ENCODE measurements at places on chromosomes 2 and 18.

DNA sequence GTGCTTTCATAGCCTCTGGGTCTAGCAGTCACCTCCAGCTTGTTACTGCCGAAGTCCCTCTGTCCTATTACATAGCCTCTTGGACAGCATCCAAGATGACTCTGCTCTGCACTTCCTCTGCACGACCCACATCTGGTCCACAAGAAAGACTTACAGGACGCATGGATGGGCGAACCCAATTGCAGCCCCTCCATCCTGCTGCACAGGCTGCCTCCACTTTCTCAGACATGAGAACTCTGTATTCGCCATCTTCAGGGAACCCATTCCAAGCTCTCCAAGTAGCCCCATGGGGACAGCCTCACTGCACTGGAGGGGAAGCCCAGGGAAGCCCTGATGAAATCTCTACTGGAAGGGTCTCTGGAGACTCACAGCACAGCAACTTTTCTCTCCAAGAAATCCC is 172.1 kb downstream of the GFPT1 start:
- no peak for DNase-seq

- DNase-seq, result no peak
These were observed 13.9 kb downstream of the SCYGR8 start for GRCh38 chr2:227759411-227760118.

DNA sequence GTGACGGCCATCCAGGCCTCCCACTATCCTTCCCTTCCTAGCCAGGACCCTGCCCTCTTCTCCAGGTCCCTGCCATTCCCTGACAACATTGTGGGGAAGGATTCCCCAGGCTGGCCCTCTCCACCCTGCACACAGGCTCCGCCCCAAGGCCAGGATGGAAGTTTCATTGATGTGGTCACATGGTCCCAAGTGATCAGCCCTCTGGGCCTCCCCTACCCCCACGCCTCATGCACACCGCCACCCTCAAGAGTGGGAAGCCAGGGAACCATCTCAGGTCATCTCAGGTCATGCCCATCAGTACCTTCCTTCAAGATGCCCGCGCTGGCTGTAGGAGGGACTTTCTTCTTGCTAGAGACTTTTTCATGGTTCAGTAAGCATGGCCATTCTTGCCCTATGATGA is 514.8 kb upstream of the RAB6C start:
- no peak for DNase-seq

GRCh38 chr2:18200771-18201170 is 322.3 kb downstream of the KCNS3 start:
- DNase-seq, result no peak

DNA sequence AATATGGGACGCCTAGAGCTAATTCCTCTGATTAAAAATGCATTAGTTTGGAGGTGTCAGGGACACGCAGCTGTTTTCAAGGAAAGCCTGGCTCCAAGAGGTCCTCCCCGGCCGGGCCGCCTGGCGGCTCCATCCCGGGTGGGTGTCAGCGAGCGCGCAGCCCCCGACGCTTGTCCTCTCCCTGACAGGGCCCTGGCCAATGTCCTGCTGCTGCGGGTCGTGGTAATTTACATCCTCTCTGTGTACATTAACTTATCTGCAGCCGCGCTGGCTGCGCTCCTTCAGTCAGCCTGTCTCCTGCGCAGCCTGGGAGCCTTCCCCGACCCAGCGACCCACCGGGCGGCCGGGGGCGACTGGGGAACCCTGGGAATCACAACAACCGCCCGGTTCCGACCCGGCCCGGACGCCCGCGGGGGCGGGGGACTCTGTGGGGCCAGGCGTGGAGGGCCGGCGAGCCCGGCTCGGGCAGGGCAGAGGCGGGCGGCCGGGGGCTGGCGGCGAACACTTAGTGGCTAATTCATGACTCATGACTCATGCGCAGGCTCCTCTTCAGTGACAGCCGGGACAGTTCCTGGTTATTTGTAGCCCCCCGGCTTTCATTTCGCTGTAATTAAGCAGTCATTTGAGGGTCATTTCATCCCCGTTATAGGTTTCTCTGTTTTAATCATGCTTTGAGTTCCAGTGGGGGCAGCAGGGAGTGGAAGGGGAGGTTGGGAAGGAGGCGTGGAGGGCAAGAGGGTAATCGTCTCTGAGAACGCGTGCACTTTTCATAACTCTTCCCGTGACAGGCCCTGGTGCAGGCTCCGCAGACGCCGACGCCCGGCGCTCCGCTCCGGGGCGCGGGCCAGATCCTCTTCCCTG is 141.9 kb upstream of the CTAGE1 start:
- DNase-seq, result no peak

DNA sequence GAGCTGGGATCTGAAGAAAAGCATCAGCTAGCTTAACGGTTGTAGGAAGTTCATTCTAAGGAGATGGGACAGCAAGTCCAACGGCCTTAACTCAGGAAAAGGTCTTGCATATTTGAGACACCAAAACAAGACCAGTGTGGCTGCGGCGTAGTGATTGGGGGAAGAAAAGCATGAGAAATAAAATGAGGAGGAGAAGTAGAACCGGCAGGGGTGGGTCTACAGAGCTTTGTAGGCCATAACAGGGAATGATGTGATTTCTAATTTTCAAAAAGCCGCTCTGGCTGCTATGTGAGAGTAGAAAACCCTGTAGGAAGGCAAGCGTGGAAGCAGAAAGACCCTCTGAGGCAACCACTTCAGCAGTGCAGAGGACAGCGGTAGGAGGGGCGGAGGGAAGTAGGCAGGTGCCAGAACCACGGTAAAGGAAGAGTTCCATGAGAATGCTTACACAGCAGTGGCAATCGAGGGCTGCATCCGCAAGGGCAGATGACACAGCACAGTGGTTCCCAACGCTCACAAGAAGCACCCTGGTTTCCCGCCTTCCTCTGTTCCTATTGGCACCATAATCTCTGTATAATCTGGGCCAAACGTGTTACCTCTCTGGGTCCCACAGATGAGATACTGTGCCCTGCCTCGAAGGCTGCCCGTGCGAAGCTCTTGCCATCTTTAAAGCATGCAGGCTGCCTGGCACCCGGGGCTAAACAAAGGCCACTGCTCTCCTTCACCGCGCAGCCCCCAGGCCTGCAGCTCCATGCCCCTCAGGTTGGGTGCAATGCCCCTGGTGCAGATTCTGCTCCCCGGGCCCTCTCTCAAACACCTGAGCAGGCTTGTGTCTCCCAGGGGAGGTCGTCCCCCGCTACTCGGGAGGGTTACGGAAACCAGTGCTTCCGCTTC is 795 bp downstream of the ANKRD39 start:
- peak; percentile 40 for DNase-seq

- no peak for DNase-seq
These were observed 51.6 kb downstream of the APOB start for GRCh38 chr2:20992201-20992711.

- DNase-seq, result no peak
These were observed 91.5 kb downstream of the GALNT13 start for GRCh38 chr2:153963256-153963655.

- no peak for DNase-seq
These were observed 105.8 kb upstream of the NCKAP5 start for GRCh38 chr2:133674066-133674432.

GRCh38 chr2:71327916-71328315 is 3.7 kb upstream of the ZNF638 start:
- no peak for DNase-seq

GRCh38 chr2:170843656-170844055 is 27.0 kb downstream of the GAD1 start:
- DNase-seq, result no peak
